ENCODE measurements at places on chromosomes 1 and 21. TPM values are rescaled to one million over a fixed set of nuclear protein-coding genes. Genes with fewer than 3 reads are reported as not detected.
A peak's percentile ranks its signal among the peaks of the same experiment; 100 is the strongest.

DNA sequence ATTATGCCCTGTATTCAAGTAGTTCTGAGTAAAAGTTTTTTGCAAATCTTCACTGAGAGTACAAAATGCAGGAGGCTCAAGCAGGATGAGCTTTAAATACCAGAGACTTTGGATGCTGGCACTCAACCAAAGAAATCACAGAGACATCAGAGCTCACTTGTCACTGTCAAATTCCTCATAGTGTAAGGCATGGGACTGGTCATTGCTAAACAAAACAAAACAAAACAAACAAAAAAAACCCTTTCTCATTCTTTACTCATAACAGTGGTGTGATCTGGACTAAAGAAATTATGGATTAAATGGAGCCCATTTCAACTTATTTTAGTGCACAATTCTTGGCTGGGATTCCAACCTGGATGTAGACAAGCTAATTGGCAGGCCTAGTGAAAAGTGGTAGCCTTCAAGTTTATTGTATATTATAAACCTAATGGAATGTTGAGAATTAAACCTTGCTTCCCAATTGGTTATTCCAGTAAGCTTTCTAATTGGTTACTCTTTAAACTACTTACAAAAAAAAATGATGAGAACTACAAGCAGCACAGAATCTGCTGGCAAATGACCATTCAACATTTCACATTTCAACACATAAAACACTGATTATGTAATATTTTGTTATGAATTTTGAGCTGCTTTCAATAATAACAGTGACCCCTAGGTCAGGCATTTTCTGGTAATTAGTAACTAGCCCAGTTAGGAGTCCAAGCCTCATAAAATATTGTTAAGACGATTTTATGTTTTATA lies 30.6 kb upstream of the NEK7 start:
- H3K4me1 ChIP-seq = peaks cover 46% of the 10 kb centered on the region
- H3K36me3 ChIP-seq = no peaks in the 10 kb centered on the region
- H3K27me3 ChIP-seq = no peaks in the 10 kb centered on the region
- peak overlapping the region; percentile 75 for H3K27ac ChIP-seq
- DNase-seq = no peak
- H3K4me3 ChIP-seq = no peak overlapping the region

GRCh38 chr1:228957535-228957934 lies 222.3 kb downstream of the RHOU start:
- H3K4me1 ChIP-seq = no peaks in the 10 kb centered on the region
- no peak for DNase-seq
- H3K36me3 ChIP-seq = no peaks in the 10 kb centered on the region
- H3K4me3 ChIP-seq = no peak overlapping the region
- no peak overlapping the region for H3K27ac ChIP-seq

- DNase-seq = no peak
- H3K27me3 ChIP-seq = no peaks in the 10 kb centered on the region
Measured at GRCh38 chr1:198498881-198499280, 41.6 kb downstream of the ATP6V1G3 start.

- H3K36me3 ChIP-seq = no peaks in the 10 kb centered on the region
- peaks cover 3% of the 10 kb centered on the region for H3K4me1 ChIP-seq
- no peak overlapping the region for H3K4me3 ChIP-seq
- no peak for DNase-seq
- no peaks in the 10 kb centered on the region for H3K27me3 ChIP-seq
Measured at GRCh38 chr21:25496825-25497482, 110.3 kb downstream of the MRPL39 start.

- H3K27ac ChIP-seq = no peak overlapping the region
- no peak overlapping the region for H3K4me3 ChIP-seq
- H3K36me3 ChIP-seq = no peaks in the 10 kb centered on the region
- H3K27me3 ChIP-seq = no peaks in the 10 kb centered on the region
- no peak for DNase-seq
- H3K4me1 ChIP-seq = no peaks in the 10 kb centered on the region
Measured at GRCh38 chr1:110220324-110220723, 10.2 kb downstream of the KCNC4 start.

Gene SNIP1
- 16.1 TPM for total RNA-seq

Gene MROH7
- not detected for total RNA-seq

GRCh38 chr21:43645136-43645891 lies 14.0 kb downstream of the HSF2BP start:
- no peak for DNase-seq
- H3K27me3 ChIP-seq = no peaks in the 10 kb centered on the region
- no peak overlapping the region for H3K4me3 ChIP-seq
- H3K4me1 ChIP-seq = peaks cover 27% of the 10 kb centered on the region

DNA sequence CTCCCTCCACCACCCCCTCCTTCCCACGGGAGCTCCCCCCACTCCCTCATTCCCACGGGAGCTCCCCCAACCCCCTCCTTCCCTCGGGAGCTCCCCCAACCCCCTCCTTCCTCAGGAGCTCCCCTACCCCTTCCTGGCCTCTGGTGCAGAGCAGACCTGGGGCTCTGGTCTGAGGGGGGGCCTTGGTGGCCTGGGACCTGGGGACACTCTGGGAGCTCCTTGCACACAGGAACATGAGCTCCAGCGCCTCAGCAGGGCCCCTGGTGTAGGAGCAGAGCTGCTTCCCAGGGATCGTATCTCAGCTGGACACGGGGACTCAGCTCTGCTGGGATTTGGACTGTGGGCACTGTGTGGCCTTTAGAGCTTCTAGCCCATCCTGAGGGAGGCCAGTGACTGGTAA lies 19.7 kb upstream of the PRSS38 start:
- peak; percentile 71 for DNase-seq
- H3K4me3 ChIP-seq = no peak overlapping the region
- H3K27ac ChIP-seq = no peak overlapping the region
- no peaks in the 10 kb centered on the region for H3K36me3 ChIP-seq
- H3K4me1 ChIP-seq = peaks cover 32% of the 10 kb centered on the region
